ENCODE measurements at places on chromosomes 4 and X.
A peak's percentile ranks its signal among the peaks of the same experiment; 100 is the strongest.

DNA sequence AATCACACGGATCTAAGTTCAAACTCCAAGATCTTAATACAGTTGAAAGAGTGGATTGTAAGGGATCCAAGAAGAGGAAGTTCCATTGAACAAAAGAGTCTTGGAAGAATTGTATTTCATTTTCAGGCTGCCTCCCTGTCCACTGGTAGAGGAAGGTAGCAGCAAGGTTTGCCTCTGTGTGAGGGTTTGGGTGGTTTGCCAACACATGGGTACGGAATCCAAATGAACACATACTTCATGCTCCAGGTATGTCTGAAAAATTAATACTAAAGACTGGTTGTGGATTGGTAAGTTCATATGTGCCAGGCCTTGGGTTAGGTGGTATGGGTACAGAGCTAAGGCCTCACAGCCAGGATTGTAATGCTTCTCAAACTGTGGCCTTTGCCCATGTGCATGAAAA is 523.6 kb upstream of the BOD1L1 start:
- DNase-seq: no peak

DNA sequence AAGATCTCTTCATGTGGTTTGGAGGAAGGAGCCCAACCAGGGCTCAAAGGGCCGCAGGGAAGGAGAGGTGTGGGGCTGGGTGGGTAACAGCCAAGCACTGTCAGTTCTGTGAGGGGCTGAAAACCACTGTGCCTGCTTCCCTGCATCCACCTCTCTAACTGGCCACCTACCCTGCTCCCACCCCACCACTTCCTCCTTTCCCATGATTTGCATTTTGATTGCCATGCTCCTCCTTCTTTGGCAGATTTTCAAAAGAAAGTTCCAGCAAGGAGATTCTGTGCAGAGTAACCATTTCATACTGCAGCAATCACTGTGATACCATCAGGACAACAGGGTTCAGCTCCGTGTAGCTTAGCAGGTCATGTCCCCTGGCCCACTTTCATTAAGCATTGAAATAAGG is 1.8 kb downstream of the ZNF674 start:
- DNase-seq: no peak

DNA sequence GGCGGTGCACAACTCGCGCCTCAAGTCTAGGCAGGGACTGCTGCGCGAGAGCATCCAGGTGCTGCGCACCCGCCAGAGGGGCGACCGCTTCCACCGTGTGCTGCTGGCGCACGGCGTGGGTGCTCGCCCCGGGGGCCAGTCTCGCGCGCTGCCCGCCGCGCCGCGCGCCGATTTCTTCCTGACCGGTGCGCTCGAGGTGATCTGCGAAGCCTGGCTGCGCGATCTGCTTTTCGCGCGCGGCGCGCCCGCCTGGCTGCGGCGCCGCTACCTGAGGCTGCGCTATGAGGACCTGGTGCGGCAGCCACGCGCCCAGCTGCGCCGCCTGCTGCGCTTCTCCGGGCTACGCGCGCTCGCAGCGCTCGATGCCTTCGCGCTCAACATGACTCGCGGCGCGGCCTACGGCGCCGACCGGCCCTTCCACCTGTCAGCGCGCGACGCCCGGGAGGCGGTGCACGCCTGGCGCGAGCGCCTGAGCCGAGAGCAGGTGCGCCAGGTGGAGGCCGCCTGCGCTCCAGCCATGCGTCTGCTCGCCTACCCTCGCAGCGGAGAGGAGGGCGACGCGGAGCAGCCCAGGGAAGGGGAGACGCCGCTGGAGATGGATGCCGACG is 1.3 kb downstream of the CHST7 start:
- DNase-seq: no peak

GRCh38 chr4:158496030-158496741 is 25.5 kb upstream of the RXFP1 start:
- DNase-seq: peak; percentile 28

DNA sequence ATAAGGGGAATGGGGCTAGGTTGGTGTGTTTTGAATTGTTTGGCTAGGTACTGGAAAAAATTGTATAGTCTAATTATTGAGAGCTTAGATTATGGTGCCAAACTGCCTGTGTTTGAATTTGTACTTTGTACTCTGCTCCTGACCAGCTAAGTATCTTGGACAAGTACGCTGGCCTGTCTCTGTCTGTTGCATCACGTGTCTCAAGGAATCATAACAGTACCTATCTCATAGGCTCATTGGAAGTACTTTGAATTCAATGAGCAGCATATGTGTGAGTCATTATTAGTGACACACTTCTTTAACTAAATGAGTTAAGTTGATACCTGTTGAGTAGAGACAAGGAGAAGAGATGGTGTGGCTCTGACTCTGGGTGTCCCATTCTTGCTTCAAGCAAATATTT is 69.5 kb upstream of the MND1 start:
- no peak for DNase-seq

DNA sequence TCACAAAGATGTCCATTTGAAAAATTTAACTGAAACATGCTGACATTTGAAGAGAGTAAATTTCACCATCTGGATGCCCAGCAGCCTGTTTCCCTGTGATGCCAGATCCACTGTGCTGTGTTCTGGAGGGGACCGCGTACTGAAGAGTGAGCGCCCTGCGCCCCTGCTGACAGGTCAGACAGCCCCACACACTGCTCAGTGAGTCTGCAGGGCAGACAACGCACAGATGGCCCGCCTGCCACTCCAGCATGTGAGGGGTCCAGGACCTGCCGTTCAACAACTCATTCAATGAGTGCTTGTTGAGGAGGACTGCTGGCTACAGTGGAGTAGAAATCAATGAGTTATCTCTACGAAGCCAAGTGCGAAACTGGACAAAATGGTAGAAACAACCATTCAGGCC is 49.2 kb downstream of the FGFRL1 start:
- DNase-seq: no peak

GRCh38 chrX:6904156-6904555 is 243.4 kb upstream of the STS start:
- DNase-seq: no peak

DNA sequence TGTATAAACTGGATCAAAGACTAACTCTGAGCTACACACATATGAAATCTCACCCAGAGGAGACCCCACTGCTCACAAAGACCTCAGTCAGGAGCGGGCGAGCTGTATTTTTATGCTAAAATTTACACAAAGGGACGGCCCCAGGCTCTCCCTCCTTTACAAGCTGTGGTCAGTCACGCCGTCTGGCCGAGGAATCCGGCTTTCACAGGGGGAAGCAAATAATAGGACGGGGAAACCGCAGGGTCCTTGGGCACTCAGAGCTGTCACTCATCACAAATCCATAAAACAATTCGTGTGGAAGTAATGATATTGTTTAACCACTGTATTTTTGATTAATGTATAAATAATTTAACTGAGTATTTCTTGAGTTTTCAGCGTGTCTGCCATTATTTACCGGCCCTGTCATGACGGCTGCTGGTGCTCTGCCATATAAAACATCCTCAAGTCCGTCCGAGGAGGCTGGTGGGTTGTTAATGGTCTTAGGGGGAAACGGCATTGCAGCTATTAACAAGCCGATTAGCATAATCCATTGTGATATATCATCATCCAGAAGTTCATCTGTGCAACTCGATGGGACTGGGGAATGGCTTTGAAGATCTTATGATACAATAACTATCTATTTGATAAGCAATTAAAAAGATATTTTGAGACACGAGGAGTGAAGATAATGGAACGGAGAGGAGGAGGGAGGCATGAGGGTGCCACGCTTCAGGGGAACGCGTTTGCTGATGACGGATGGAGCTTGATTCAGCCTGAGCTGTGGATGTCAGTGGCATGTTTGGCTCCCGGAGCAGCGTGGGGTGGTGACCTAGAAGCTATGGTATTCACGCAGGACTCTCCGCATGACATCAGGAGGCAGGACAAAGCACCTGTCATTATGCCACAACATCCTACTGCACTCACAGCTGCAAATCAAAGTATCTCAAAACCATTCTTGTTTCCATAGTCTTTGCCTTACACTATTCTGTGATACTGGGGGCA is 150.9 kb downstream of the SHOX start:
- no peak for DNase-seq

- DNase-seq: no peak
These were observed 14.3 kb downstream of the TEC start for GRCh38 chr4:48255072-48255958.

- no peak for DNase-seq
These were observed 508.7 kb downstream of the FSTL5 start for GRCh38 chr4:161655148-161655547.

GRCh38 chrX:97402333-97402732 is 518.6 kb downstream of the RPA4 start:
- no peak for DNase-seq

- no peak for DNase-seq
These were observed 21.1 kb upstream of the TRIM2 start for GRCh38 chr4:153183146-153183545.

- no peak for DNase-seq
These were observed 333.3 kb downstream of the BCOR start for GRCh38 chrX:39764441-39764914.

DNA sequence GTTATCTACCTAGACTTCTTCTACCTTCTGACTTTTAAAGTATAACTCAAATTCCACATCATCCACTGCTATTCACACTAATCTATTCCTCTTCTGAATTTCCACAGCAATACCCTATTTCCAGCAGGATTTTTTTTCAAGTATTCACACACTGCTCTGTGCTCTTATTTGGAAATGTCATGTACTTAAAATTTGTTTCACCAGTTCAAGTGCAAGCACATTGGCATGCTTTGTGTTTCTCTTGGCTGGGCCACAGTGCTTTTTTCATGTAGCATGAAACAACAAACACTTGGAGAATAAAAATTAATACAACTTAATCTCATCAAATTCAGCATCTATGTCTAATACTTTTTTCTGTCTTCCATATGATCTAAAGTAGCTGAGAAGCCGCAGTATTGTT is 161.8 kb upstream of the PCDH18 start:
- no peak for DNase-seq

- DNase-seq: no peak
These were observed 3.6 kb downstream of the MECP2 start for GRCh38 chrX:154093965-154094364.

DNA sequence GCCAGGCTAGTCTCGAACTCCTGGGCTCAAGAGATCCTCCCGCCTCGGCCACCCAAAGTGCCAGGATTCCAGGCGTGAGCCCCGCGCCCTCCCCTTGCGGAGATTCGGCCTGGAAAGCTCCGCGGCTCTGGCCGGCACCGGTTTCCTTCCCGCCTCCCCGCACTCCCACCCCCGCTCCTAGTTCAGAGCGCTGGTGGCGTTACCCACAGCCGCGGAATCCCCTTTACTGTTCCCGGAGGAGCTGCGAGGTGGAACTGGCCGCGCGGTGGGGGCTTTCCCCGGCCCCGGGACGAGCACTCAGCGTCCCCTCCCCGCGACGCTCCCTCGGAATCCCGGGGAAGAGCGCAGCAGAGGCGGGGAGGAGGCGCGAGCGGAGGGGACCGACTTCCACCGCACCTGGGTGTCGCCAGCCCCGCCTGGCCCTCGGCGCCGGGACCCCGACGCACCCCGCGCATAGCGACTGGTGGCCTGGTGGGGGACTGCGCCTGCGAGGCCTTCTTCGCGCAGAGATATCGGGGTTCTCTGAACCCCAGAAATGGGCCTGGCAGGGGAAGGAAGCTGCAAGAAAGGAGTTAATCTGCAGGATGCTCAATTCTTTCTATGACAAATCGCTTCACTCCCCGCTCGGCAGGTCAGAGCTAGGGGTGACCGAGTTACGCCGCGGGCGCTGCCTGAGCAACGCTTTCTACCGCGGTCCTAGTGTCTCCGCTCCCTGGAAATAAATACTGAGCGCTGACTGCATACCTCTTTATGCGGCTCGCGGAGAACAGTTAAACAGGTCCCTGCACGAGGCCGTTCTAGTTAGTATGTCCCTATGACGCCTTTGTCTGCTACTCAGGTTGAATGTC is 14.6 kb upstream of the SLC25A4 start:
- DNase-seq: no peak

GRCh38 chr4:131091896-131092295 is 1995.9 kb downstream of the C4orf33 start:
- no peak for DNase-seq

- DNase-seq: no peak
These were observed 89.9 kb downstream of the PLS3 start for GRCh38 chrX:115650916-115651315.

DNA sequence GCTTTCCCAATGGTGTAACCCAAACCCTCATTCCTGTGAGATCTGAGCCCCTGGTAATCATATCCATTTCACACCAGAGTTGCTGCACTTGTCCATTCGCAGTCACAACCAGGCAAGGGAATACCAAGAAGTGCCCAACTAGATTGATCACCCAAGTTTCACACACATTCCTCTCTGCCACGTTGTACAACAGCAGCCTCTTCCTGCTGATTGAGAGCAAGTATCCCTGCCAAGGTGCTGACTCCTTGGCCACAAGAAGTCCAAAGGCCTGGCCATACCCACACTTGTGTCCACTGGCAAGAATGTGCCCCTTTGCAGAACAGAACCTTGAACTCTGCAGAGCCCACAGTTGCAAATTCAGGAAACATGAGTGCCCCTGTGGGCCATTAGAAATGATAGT is 6.5 kb upstream of the ACOT9 start:
- no peak for DNase-seq

DNA sequence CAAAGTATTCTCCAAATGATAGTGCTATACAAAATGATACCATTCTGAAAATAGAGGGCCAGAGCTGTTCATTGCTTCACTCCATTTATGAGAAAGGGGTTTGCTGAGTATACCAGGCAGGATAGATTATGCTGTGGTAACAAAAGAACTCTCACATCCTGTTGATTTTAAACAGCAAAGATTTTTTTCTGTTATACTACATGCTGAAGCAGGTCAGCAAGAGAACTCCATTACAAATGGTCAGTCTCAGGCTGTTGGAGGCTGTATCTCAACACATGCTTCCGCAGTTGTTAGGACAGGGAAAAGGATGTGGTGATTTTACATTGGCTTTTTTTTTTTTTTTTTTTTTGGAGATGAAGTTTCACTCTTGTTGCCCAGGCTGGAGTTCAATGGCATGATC is 13.7 kb upstream of the KLHL5 start:
- no peak for DNase-seq

DNA sequence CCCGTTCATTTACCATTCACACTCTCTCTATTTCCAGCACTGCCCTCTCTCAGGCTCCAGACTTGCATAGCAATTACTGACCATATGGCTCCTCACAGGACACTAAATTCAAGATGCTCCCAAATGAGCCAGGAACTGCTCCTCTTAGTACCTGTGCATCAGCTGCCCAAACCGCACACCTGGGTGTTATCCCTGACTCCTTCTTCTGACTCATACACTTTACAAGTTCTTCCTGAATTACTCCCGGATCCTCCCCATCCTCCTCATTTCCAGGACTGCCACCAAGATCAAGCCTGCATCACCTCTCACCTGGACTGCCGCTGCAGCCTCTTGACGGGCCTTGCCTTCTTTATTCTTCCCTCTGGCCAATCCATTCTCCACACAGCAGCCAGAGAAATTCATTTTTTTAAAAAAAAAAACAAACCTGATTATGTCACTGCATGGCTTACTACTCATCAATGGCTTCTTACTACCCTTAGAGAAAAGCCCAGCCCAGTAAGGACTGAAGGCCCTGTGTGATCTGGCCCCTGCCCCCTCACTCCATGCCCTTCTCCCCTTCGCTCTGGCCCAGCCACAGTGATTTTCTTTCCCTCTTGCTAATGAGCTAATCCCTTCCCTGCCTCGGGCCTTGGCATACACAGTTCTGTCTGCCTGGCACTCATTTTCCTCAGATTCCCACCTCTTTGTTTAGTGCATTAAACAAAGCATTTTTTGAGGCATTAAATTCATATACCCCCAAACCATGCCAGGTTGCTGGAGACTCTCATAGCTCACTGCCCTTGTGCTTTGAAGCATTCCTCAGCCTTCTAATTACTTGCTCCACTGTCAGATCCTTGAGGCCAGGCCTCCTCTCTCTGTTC is 92.0 kb downstream of the PDGFRA start:
- no peak for DNase-seq

Measured in stimulated activated CD4-positive, alpha-beta T cell treated with anti-CD3 and anti-CD28 coated beads, TNF-alpha, amount 100 ng/mL, for 24 hours (primary cell).